ENCODE measurements at places on chromosomes 3 and 15. TPM values are rescaled to one million over a fixed set of nuclear protein-coding genes. Genes with fewer than 3 reads are reported as not detected.
A peak's percentile ranks its signal among the peaks of the same experiment; 100 is the strongest.

The ACTC1 gene
- not detected for total RNA-seq

The ARHGEF26 gene
- total RNA-seq, result 0.08 TPM

The IRAK2 gene
- 1.7 TPM for total RNA-seq

The ZNF860 gene
- total RNA-seq, result not detected

The GOLGA8M gene
- 2.2 TPM for total RNA-seq

The SCG3 gene
- not detected for total RNA-seq

The NOX5 gene
- total RNA-seq, result not detected

The ELL3 gene
- 1.1 TPM for total RNA-seq

The ZCWPW2 gene
- total RNA-seq, result 0.54 TPM

The MAP4 gene
- 34.1 TPM for total RNA-seq

The UCN2 gene
- not detected for total RNA-seq

The PLA2G4D gene
- not detected for total RNA-seq

The SLC12A1 gene
- not detected for total RNA-seq

The CSPG5 gene
- 0.22 TPM for total RNA-seq

DNA sequence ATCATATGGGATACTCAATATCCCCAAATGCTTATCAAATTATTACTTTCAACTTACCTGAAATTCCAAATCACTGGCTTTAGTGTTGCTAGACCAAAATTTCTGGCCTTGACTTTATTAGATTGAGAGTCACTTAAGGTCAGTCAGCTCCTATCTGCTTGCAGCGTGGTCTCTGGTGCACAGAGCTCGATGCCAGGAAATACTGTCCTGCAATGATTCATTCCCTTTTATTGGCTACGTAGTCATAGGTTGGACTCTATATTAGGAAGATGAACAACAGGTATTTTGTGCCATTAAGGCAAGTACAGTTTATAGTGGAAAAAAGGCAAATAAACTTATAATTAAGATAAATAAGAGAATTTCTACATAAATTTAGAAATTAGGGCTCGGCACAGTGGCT, 378.6 kb upstream of the MCTP2 start:
- DNase-seq, result no peak

GRCh38 chr15:69793781-69794451, 303.8 kb downstream of the TLE3 start:
- no peak for DNase-seq

DNA sequence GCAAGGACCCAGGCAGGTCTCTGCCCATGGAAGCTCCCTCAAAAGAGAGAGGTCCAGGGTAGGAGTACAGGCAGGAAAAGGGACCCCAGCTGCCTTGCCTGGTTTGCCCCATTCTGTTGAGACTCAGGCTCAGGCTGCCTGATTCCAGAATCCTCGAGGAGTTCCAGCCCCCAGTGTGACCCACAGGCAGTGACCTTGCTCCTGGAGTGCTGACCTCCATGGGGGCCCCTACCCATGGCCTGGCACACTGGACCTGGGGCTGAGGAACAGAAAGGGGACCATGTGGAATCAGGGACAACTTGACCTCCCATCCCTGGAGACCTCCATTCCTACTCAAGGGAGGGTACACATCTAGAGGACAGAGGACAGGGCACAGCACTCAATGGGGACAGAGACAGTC, 3.4 kb upstream of the SEMA3B start:
- DNase-seq, result no peak

DNA sequence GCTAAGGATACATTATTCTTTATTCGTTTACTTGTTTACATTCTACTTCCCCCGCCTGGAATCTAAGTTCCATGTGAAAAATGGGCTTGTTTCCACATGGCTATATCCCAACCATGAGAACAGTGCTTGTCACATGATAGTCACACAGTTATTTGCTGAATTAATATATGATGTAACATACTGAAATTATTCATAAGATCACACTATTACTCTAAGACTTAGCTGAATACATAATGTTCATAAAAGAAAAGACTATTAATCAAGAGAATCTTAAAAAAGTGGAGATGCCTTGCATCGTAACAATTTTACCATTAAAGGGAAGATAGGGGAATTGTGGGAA, 6.5 kb downstream of the PBRM1 start:
- DNase-seq, result no peak

DNA sequence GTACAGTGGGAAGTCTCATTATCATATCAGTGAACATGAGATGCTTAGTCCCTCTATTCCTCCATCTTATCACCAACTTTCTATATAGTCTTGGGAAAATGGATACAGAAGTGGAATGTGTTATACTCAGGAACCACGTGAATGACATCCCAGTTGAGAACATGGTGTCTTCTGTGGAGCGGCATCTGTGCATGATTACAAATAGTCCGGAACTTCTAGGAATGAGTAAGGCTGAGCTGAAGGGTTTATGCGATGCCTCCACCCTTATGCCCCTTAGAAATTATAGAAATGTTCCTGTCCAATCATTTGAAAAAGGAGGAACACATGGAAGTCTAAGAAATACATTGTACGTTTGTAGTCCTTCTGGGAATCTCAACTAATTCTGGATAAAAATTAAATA, 64.8 kb upstream of the TMEM108 start:
- DNase-seq, result no peak

- no peak for DNase-seq
Observed at GRCh38 chr3:155046935-155047334, 33.2 kb upstream of the MME start.

DNA sequence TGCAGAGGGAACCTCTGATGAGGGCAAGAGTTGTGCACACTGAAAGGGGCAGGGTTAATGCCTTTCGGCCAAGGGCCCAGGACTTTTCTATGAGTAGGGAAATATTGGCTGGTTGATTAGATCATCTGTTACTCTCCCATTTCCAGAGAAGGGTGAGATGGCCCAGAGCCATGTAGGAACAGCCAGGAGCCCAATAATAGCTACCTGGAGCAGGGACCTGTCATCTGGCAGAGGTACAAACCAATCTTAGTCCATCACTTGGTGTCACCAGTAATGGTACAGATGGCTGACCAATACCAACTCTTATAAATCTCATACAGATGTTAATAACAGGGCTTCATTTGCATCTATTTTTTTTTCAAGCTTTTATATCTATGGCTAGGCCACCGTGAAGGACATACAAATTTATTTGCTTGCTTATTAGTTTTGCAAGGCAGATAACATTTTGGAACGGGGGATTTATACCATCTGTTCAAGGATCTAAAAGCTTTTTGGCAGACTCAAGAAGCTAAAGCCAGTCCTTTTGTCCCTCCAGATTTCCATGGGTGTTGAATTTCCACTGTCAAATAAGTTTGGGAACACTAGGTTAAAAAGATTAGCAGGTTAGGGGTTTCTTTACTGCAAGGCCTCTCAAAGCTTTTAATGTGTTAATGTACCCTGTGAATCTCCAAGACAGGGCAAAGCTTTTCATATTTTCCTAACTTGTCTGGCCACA, 79.3 kb downstream of the TNIK start:
- no peak for DNase-seq

DNA sequence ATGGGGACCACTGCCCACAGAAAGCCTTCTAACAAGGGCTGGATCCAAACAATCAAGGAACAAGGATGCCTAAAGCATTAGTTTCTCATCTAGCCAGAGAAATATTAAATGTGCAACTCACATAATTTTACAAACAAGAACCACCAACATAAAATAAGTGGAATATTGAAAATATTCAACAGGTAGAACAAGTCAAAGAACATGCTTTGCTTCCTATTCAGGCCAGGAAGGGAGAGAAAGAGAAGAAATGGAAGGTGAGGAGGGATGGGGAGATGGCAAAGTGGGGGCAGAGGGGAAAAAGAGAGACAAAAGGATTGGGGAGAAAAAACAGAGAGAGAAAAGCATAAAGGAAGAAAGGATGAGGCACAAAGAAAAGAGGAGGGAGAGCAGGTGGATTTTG, 63.1 kb downstream of the SLC12A8 start:
- DNase-seq, result no peak

- DNase-seq, result no peak
Observed at GRCh38 chr3:12585970-12586369, 29.1 kb downstream of the MKRN2 start.

DNA sequence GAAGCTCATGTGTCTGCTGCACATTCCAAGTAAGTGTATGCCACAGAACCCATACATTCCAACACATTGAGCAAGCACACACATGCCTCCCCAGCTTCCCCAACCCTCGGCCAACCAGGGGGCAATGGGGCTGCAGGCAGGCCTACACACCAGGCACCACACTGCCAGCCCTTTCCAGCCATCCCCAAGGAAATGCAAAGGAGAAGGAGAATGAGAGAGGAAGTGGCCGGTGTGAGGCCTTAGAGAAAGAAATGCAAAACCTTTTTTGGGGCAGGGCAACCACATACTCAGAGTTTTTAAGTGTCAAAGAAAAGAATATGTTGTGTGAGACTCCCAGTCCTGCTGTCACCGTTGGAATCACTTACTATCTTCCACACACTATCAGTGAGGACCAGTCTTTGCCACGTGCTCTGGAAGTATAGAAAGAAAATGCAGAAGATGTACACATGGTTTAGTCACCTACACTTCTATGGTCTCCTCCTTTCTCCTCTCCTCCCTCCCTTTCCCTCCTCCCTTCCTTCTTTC, 11.1 kb downstream of the IGF2BP2 start:
- DNase-seq, result no peak

GRCh38 chr3:52372822-52373504, 56.8 kb downstream of the DNAH1 start:
- peak; percentile 27 for DNase-seq

GRCh38 chr15:42080919-42081830, 13.2 kb downstream of the PLA2G4D start:
- peak; percentile 23 for DNase-seq

DNA sequence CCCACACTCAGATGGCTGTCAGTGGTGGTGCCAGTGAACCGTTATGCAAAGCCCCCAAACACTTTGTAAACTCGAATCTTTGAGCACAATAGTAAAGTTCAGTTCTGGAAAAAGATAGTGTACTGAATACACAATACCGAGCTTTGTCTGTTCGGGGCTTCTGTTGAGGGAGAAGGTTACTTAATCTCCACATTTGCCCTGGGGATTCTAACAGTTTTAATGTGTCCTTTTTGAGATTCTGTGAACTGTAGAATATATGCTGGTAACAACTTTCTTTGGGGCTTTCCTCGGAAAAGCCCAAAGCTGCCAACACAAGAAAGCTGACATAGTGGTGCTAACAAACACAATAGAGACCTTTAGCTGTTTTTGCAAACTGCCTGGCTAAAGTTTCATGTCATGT, 686.5 kb downstream of the ROBO1 start:
- DNase-seq, result no peak

DNA sequence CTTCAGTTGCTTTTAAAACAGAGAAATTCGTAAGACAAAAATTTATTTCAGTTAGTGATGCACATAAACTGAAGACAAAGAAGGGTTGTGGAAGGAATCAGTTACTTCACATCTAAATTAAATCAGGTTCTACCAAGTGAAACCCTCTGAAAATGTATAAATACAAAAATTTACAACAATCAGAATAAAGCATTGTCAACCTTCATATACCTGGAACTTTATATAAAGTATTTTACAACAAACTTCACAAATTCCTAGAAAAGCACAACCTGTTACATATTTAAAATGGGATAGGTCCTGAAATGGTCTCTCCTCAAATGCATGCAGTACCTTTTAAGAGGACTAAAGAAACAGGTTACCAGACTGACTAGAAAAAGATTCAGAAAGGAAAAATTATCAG, 26.9 kb downstream of the ATOSA start:
- DNase-seq, result no peak

GRCh38 chr3:48414376-48415250, 15.3 kb downstream of the PLXNB1 start:
- no peak for DNase-seq

GRCh38 chr3:118974356-118975097, 60.1 kb downstream of the IGSF11 start:
- DNase-seq, result no peak

- DNase-seq, result no peak
Observed at GRCh38 chr3:51156147-51156546, 228.9 kb upstream of the MANF start.

DNA sequence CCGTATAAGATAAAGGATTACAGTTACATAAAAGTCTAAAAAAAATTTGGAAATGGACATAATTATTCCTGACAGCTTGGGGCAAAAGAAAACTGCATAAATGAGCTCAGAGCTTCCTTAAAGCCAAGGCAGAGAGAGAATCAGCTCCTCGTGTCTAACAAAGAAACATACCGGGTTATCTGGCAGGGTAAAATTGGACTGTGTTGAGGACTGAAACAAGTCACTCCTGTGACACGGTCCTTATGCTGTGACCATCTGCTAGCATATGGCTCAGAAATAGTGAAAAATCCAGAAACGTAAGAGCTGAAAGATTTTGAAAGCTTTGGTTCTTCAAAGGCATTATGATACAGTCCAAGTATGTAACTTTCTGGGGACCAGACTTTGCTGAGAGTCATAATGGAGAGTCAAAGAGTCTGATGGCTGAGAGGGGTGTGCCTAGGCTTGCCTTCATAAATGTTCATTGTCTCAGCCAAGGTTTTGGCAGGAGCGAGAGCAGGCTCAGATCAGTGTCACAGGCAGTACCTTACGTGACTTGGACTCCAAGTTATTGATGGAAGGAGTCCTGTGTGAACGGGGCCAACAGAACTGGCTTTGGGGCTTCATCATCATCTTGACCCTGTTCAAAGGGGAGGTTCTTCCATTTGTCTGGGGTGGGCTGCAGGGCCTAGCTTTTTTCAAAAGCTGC, 12.5 kb downstream of the MAP6D1 start:
- no peak for DNase-seq

DNA sequence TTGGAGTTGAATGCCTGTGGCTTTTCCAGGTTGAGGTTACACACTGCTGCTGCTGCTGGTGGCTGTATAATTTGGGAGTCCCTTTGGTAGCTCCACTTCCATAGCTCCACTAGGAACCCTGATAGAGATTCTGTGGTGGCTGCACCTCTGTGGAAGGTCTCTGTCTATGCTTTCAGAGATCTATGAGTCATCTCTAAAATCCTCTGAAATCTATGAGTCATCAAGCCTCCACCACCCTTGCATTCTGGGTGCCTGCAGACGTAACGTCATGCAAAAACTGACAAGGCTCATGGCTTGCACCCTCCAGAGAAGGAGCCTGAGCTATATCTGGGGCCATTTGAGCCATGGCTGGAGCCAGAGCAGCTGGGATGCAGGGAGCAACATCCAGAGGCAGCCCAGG, 1037.0 kb upstream of the CFAP20DC start:
- no peak for DNase-seq

DNA sequence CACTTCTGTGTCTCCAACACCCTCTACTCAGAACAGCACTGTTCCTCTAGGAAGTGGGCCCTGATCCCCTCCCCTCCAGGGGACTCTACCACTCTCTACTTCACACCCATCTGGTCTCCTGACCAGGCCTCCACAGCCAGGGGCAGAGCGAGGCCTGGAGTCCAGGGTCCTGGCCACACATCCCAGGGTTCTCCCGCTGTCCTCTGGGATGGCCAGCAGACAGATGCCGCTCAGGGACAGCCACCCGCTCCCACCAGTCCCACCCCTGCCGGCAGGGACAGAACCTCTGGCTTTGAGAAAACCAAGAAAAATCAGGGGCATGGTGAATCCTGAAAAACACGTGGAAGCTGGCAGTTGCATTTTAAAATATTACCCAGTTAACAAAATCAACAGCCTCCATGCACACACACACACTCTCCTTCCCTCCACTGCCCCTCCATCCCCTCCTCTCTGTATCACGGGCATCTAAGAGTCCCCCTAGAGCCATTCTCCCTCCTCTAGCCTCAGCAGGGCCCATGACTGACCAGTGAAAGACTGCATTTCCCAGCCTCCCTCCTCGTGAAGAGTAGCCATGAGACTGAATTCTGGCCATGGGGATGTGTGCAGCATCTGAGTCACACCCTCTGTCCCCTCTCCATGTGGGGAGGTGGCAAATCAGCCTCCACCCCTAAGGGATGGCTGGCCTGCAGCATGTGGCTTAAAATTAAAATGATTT, 32.1 kb upstream of the IQSEC1 start:
- DNase-seq, result no peak

GRCh38 chr3:123689831-123690230, 105.0 kb upstream of the HACD2 start:
- DNase-seq, result no peak
